ENCODE measurements at places on chromosomes 13 and 19.

- no peak for DNase-seq
Measured at GRCh38 chr19:38227287-38228004, 3.4 kb upstream of the DPF1 start.

GRCh38 chr13:84400706-84401105, 518.4 kb upstream of the SLITRK1 start:
- DNase-seq: no peak

- peak; percentile 20 for DNase-seq
Measured at GRCh38 chr13:51222037-51222685, at the start of gene FAM124A. Gene FAM124A, plus strand, starts transcription at chr13:51222398. Its CDS starts 104 bp downstream, at chr13:51222502.

DNA sequence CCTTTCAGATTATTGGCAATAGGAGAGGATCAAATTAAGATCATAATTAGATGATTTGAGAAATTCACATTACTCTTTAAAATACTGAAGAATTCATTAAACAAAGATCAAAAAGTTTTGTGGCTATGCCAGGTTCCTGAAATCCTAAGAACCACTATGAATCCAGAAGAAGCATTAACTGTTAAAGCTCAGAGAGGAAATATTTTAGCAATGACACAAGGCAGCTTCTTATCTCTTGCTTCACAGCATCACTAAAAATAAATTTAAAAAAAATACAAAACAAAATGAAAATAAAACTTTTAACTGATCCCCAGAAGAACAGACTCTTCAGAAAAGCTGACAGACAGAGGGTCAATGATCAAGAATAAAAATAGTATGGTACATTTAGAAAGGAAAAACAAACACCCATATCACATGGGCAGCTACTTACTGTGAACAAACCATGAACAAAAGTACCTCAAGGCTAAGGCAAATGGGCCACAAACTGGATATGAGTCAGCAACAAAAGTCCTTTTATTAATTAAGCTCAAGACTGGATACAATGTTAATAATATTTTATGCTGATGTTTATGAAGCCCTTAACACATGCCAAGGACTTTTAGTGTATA, 19.6 kb downstream of the RNF6 start:
- no peak for DNase-seq

DNA sequence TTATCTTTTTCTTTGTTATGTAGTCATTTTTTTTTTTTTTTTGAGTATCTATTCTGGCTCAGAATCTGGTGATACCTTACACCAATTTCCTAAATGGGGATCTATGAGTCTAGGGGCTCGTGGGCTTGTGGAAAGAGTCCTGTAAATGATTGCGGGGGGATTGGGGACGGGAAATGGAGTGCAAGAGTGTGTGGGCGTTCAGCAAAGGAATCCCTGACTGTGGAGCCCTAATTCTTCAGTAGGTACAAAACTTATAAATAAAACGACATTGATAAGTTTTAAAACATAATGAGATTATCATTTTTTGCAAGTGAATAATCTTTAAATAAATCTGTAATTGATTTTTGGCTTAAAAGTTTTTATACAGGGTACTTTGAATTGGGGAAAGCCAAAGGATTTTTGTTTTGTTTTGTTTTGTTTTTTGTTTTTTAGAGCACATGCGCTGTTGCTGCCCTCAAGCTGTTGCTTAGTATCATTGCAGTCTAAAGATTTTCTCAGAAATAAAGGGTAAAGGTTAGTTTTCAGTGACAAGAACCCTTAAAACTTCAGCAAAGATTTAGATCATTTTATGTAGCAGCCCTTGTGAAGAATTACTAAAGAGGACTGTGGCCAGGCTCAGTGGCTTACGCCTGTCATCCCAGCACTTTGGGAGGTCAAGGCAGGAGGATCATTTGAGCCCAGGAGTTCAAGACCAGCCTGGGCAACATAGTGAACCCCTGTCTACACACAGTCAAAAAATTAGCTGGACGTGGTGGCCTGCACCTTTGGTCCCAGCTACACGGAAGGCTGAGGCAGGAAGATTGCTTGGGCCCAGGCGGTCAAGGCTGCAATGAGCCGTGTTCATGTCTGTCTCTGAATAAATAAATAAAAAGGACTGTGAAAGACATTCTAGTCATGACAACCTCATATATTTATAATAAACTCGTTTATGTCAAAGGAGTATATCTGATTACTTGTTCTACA, 1.7 kb downstream of the ERCC5 start:
- DNase-seq: peak; percentile 24

GRCh38 chr13:53151336-53152056, 122.9 kb downstream of the OLFM4 start:
- peak; percentile 7 for DNase-seq

- DNase-seq: no peak
Measured at GRCh38 chr13:38697628-38698333, 10.9 kb downstream of the FREM2 start.

GRCh38 chr19:14114854-14115253, 2.7 kb downstream of the PRKACA start:
- DNase-seq: peak; percentile 90

- no peak for DNase-seq
Measured at GRCh38 chr13:61700181-61700580, 284.5 kb upstream of the PCDH20 start.

DNA sequence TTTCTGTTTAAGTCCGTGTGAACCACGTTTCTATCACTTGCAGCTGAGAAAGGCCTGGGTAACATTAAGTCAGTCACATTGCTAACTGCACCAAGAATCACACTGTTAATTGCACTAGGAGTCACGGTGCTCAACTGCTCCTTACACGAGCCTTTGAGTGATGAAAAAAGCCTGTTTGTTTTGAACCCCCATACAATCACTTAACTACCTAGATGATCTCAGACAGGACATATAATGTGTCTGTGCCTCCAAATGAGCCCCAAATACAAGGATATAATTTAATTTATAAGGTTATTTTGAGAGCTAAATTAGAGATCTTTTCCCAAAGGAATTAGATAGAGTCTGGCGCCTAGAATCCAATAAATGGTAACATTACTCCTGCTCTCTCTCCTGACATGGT, 84.1 kb downstream of the MIPEP start:
- no peak for DNase-seq

- no peak for DNase-seq
Measured at GRCh38 chr13:108470921-108471320, 158.5 kb upstream of the MYO16 start.

GRCh38 chr13:92512852-92513251, 713.8 kb upstream of the GPC6 start:
- DNase-seq: no peak

DNA sequence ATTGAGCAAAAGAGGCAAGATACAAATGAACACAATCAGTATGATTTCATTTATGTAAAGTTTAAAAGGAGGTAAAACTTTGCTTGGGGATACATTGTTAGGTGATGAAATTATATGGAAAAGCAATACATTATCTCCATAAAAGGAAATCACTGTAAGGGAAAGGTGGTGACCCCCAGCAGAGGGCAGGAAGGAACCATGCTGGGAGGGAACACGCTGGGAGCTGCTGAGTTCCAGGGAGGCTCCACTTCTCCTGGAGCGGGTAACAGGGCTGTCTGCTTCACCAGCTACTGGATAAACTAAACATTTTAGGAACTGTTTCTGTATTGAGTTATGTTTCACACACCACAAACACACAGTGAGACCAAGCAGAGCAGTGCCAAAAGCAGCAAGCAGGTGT, 91.2 kb downstream of the KATNAL1 start:
- DNase-seq: no peak

GRCh38 chr19:15223649-15224361, 8.4 kb downstream of the EPHX3 start:
- no peak for DNase-seq

DNA sequence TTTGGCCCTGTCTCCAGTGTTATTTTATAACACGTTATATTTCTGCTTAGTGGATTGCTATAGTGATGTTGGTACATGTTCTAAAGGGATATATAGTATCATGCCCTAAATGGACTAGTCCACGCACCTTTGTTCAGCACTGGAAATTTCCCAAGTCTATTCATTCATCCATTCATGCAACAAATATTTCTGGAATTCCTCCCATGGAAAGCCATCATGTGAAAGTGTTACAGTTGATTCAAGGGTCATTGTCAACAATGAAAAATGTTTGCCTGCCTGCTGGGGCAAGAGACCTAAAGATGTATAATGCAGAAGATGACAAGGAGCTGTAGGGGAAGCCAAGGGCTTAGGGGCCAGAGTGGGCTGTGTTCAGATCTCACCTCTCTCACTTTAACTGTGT, 10.8 kb upstream of the HSPH1 start:
- no peak for DNase-seq

DNA sequence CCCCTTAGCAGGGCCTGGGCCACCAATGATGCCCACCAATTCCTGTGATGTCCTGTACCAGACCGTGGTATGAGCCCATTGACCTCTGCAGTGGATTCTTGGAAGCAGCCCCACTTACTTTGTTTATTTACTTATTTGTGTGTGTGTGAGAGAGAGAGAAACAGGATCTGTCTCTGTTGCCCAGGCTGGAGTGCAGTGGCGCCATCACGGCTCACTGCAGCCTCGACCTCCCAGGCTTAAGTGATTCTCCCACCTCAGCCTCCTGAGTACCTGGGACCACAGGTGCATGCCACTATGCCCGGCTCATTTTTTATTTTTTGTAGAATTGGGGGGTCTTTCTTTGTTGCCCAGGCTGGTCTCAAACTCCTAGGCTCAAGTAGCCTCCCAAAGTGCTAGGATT, 13.0 kb downstream of the MYO9B start:
- no peak for DNase-seq

DNA sequence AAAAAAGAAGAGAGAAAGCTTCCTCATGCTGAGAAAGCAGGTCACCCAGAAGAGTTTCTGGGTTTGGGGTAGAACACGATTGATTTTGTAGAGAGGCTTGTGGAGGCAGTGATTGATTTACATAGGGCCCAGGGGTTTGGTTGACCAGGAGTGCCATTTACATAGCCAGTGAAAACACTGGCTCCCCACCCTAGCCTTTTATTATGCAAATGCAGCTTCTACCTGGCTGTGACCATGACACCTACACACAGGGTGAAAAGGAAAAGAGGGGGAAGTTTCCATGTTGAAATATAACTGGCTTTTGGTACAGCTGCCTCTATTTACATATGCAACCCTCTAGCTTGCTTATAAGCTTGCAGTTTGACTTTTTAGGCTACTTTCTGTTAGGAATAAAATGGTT, 62.0 kb downstream of the ZNF100 start:
- DNase-seq: no peak

GRCh38 chr19:39359026-39359425, 16.8 kb downstream of the SAMD4B start:
- no peak for DNase-seq

- no peak for DNase-seq
Measured at GRCh38 chr13:24008679-24009078, 111.4 kb upstream of the C1QTNF9B start.

DNA sequence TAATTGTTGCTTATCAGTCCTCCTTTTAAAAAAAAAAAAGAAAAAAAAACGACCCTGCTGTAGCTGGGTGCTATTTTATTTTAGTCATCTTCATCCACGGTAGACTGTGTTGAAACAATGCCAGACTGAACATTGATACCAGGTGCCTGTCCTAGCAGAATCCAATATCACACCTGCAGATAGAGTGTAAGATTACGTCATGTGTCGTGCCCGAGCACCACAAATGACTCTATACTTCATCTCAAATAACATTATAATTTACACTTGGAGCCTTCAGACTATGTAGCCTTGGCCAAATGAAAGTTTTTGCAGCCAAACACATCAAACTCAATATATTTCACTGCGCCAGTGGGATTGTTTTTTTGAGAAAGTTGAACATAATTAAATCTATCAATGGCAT, 410.6 kb downstream of the FGF9 start:
- no peak for DNase-seq

GRCh38 chr19:51786646-51787494, 8.1 kb upstream of the FPR3 start:
- DNase-seq: peak; percentile 81

- DNase-seq: peak; percentile 95
Measured at GRCh38 chr19:39539518-39540332, at the start of gene EID2. Gene EID2, minus strand, starts transcription at chr19:39540161. Its CDS starts 82 bp downstream, at chr19:39540079.

- no peak for DNase-seq
Measured at GRCh38 chr13:95865080-95865615, 188.1 kb downstream of the UGGT2 start.

GRCh38 chr19:6769006-6769619, 1.9 kb upstream of the SH2D3A start:
- DNase-seq: no peak

DNA sequence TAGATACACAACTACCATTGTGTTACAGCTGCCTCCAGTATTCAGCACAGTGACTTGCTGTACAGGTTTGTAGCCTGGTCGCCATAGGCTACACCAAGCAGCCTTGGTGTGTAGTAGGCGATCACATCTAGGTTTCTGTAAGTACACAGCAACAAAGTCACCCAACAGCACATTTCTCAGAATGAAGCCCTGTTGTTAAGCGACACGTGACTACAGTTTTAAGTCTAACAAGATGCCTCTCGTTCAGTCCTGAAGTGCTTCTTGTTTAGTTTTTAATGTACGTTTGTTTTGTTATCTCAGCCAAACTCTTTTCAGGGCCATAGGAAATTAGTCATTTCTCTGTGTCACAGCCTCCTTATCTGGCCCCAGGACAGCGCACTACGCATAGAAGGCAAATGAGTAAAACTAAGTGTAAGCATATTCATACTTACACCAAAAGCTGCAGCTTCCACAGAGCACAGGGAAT, 50.0 kb upstream of the GPR183 start:
- no peak for DNase-seq

DNA sequence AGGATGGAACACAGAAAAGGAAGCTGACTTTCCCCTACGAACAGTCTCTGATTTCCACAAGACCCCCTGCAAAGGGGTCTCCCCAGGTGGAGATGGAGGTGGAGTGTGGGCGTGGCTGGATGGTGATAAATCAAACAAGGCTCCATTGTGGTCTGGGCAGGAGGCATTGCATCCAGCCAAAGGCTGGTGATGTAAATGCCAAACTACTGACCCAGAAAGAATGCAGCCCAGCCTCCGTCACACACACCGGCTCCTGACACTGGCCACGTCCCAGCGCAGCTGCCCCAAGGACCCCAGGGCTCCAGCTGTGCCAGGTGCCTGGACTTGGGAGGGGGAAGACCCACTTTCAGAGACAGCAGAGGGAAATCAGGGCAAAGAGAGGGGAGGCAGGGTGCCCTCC, 6.3 kb downstream of the SLC7A1 start:
- DNase-seq: no peak

GRCh38 chr19:4075373-4075772, 8.7 kb upstream of the ZBTB7A start:
- peak; percentile 74 for DNase-seq

GRCh38 chr13:27404680-27405079, 19.7 kb upstream of the GTF3A start:
- DNase-seq: no peak

GRCh38 chr13:51286135-51287002, 53.1 kb upstream of the SERPINE3 start:
- DNase-seq: peak; percentile 55

- peak; percentile 26 for DNase-seq
Measured at GRCh38 chr13:77048681-77049080, 21.7 kb upstream of the FBXL3 start.

GRCh38 chr19:32041681-32042292, 303.6 kb upstream of the ZNF507 start:
- no peak for DNase-seq

DNA sequence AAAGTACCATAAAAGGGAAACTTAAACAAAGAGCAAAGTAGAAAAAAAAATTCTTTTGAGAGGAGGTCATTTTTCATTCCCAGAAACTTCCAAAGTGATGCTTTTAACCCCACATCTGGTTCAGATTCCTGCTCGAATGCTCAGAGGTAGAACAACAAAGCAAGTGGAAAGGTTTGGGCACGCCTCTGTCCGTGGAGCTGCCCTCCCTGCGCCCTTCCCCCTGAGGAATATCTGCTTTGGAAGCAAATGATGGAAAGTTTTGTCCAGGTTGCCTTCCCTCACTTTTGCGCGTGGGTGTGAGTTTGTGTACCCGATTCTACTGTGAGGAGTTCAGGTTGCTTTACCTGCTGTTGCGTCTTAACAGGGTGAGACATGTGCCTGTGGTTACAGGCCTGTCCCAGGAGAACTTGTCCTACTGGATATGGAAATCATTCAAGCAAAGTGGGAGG, 110.2 kb downstream of the KLF5 start:
- no peak for DNase-seq

Measured in CD14-positive monocyte (primary cell).